ENCODE measurements at places on chromosomes 1 and 21.

DNA sequence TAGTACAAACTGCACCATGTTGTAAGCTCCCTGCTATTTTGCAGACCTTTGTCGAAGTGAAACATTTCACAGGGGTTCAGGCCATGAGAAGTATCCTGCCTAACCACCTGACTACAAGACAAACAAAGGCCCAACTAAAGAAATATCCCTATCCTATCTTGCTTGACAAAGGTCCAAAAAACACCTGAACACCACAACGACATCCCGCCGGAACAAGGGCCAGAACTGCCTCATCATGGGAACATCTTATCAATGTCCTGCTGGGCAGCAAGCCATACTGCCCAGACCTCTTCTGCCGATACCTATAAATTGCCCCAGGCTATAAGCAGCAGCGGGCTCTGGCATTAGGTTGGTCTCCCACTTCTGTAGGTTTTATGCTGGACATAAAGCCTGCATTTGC is 12.3 kb downstream of the MYSM1 start:
- H3K4me3 ChIP-seq, result no peak overlapping the region
- H3K36me3 ChIP-seq, result peaks cover 96% of the 10 kb centered on the region
- DNase-seq, result no peak
- no peaks in the 10 kb centered on the region for H3K4me1 ChIP-seq
- H3K27me3 ChIP-seq, result no peaks in the 10 kb centered on the region
- no peak overlapping the region for H3K27ac ChIP-seq

DNA sequence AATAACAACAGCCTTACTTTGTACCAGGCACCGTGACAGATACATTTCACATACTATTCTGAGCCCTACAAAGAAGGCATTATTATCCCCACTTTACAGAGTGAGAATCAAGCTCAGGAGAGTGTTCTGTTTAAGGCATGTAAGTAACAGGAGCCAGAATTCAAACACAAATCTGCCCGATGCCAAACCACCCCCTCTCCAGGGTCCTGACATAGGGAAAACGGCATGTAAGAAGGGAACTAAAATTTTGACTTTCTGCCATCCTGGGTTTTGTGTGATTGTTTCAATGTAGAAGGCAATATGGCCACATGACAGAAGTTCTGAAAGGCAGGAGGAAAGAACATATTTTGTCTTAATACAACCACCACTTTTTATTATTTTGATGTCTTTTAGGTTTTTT is 5.5 kb downstream of the FUCA1 start:
- DNase-seq, result no peak

GRCh38 chr1:166947398-166948043 is 27.8 kb downstream of the ILDR2 start:
- H3K36me3 ChIP-seq, result no peaks in the 10 kb centered on the region
- peak; percentile 65 for DNase-seq
- no peak overlapping the region for H3K4me3 ChIP-seq
- H3K27ac ChIP-seq, result no peak overlapping the region
- peaks cover 5% of the 10 kb centered on the region for H3K4me1 ChIP-seq

DNA sequence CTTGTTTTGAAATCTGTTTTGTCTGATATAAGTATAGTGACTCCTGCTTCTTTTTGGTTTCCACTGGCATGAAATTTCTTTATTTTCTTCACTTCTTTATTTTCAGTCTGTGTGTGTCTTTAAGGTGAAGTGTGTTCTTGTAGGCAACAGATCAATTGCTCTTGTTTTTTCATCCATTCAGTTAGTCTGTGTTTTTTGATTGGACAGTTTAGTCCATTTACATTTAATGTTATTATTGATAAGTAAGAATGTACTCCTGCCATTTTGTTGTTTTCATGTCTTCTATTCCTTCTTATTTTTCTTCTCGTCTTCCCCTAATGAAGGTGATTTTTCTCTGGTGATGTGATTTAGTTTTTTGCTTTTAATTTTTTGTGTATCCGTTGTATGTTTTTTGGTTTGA is 487.7 kb upstream of the PBX1 start:
- no peaks in the 10 kb centered on the region for H3K36me3 ChIP-seq
- no peak overlapping the region for H3K27ac ChIP-seq
- H3K27me3 ChIP-seq, result no peaks in the 10 kb centered on the region
- H3K4me3 ChIP-seq, result no peak overlapping the region

- H3K36me3 ChIP-seq, result no peaks in the 10 kb centered on the region
- H3K27me3 ChIP-seq, result no peaks in the 10 kb centered on the region
- H3K27ac ChIP-seq, result no peak overlapping the region
These were observed 22.4 kb downstream of the RPL5 start for GRCh38 chr1:92854101-92854785.

DNA sequence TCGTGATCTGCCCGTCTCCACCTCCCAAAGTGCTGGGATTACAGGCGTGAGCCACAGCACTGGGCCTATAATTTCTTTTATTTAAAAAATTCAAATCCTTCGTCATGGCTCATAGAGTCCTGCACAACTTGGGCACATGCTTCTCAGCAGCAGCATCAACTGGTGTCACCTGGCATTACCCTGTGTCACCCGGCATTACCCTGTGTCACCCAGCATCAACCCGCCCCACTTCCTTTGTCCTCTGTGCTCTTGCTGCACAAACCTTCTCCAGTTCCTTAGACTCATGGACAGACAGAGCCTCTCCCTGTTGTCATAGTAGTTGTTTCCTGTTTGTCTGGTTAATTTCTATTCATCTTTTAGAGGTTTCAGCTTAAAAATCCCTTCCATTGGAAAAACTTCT is 121.2 kb upstream of the SERBP1 start:
- H3K4me1 ChIP-seq, result no peaks in the 10 kb centered on the region
- H3K4me3 ChIP-seq, result no peak overlapping the region
- no peaks in the 10 kb centered on the region for H3K27me3 ChIP-seq
- H3K36me3 ChIP-seq, result no peaks in the 10 kb centered on the region
- H3K27ac ChIP-seq, result no peak overlapping the region

DNA sequence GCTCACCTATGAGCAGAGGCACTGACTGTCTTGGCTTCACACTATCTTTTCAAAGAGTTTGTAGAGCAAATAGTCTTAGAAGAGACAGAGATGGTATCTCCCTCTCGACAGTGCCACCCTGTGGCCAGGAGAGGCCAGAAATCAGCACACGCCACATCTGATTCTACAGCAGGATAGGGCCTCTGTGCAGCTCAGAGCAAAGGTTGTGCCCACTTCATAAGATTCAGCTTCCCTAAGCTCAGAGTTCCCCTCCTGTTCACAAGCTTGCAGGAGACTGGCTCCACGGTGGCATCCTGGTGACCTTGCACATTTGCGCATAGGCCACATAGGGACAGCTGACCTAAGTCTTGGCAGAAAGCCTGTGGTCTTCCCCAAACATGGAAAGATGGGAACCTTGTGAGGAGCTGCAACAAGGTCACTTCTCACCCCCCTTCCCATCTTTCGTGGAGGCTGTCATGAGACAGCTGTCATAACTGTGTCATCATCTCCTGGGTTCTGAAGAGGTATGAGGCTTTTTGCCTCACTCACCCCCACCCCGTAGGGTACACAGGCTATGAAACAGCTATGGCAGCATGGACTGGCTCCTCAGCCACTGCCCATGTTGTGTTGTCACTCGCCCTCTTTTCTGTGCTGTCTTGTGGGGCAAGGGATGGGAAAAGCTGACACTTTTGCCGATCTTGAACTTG is 3.0 kb downstream of the ITLN2 start:
- H3K4me3 ChIP-seq, result peak overlapping the region; percentile 29
- no peaks in the 10 kb centered on the region for H3K4me1 ChIP-seq
- peak; percentile 78 for DNase-seq
- H3K27ac ChIP-seq, result no peak overlapping the region
- no peaks in the 10 kb centered on the region for H3K36me3 ChIP-seq
- no peaks in the 10 kb centered on the region for H3K27me3 ChIP-seq

GRCh38 chr1:164337885-164338284 is 221.1 kb upstream of the PBX1 start:
- no peak for DNase-seq
- no peak overlapping the region for H3K27ac ChIP-seq
- H3K36me3 ChIP-seq, result no peaks in the 10 kb centered on the region
- H3K4me3 ChIP-seq, result no peak overlapping the region
- H3K27me3 ChIP-seq, result no peaks in the 10 kb centered on the region
- H3K4me1 ChIP-seq, result no peaks in the 10 kb centered on the region

DNA sequence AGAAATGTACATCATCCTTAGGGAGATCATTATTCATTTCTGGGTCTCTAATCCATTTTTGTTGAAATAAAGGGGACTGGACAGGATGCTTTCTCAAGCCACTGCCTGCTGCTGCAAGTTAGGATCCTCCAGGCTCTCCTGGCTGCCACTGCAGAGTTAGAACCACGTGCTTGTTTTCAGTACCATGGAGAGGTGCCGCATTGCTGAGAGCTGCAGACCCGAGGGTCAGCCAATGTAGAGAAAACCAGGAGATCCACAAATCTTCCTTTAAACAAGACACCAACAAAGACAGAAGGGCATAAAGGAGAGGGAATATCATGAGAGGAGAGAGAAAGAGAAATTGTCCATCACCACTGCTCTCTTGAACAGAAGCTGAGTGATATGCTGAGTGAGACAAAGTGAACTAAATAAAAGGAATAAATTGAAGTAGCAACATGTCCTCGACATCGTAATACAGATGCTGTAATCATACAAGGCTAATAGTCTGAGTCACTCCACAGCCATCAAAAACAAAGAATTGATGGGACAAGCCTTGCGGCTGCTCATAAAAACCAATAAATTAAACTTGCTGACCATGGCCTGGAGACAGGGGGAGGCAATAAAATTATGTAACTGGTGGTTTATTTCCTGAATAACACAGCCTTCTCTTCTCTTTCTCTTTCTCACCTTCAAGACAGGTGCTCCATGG is 255.7 kb downstream of the OMA1 start:
- H3K27ac ChIP-seq, result no peak overlapping the region
- no peaks in the 10 kb centered on the region for H3K4me1 ChIP-seq
- no peaks in the 10 kb centered on the region for H3K27me3 ChIP-seq
- H3K4me3 ChIP-seq, result no peak overlapping the region

GRCh38 chr1:91406773-91407389 is 2.2 kb upstream of the HFM1 start:
- no peaks in the 10 kb centered on the region for H3K36me3 ChIP-seq
- H3K4me1 ChIP-seq, result peaks cover 6% of the 10 kb centered on the region
- no peak overlapping the region for H3K4me3 ChIP-seq

- H3K4me1 ChIP-seq, result peaks cover 16% of the 10 kb centered on the region
- peak; percentile 94 for DNase-seq
- H3K27me3 ChIP-seq, result no peaks in the 10 kb centered on the region
- peak within 1 kb of the TSS; percentile 89 for H3K27ac ChIP-seq
- H3K4me3 ChIP-seq, result peak within 1 kb of the TSS; percentile 98
- H3K36me3 ChIP-seq, result peaks cover 13% of the 10 kb centered on the region
These were observed at the start of gene ZNF691 for GRCh38 chr1:42846257-42847110. TSS of gene ZNF691 (plus strand) at chr1:42846613. CDS start at chr1:42849659, 3,046 bp downstream.

- H3K36me3 ChIP-seq, result no peaks in the 10 kb centered on the region
- H3K27ac ChIP-seq, result no peak overlapping the region
- no peaks in the 10 kb centered on the region for H3K4me1 ChIP-seq
- H3K27me3 ChIP-seq, result no peaks in the 10 kb centered on the region
- no peak overlapping the region for H3K4me3 ChIP-seq
- no peak for DNase-seq
These were observed 41.0 kb upstream of the PTPRC start for GRCh38 chr1:198597690-198598430.

DNA sequence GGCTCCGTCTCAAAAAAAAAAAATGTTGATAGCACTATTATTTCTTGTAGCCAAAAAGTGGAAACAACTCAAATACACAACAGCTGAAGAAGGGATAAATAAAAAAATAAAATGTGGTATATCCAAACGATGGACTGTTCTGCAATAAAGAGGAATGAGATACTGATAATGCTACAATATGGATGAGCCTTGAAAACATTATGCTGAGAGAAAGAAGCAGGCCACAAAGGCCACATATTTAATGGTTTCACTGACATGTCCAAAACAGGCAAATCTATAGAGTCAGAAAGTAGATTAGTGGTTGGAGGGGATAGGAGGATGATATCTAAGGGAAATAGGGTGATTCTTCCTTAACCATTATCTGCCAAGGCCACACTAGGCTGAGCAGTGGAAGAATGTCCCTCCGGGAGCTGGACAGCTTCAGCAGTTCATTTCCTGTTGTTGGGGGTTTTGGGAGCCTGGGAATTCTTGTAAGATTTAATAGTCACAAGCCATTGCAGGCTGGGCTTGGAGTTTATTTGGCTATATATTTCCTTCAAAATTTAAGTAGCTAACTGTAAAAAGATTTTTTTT is 53.5 kb downstream of the ST3GAL3 start:
- no peaks in the 10 kb centered on the region for H3K27me3 ChIP-seq
- H3K36me3 ChIP-seq, result no peaks in the 10 kb centered on the region
- H3K27ac ChIP-seq, result no peak overlapping the region
- no peak for DNase-seq
- H3K4me3 ChIP-seq, result no peak overlapping the region

- H3K4me1 ChIP-seq, result no peaks in the 10 kb centered on the region
- DNase-seq, result no peak
- no peaks in the 10 kb centered on the region for H3K36me3 ChIP-seq
- no peak overlapping the region for H3K4me3 ChIP-seq
These were observed 30.8 kb upstream of the TSNAX start for GRCh38 chr1:231497629-231498152.

GRCh38 chr1:225508538-225509375 is 80.9 kb upstream of the LBR start:
- peak overlapping the region; percentile 1 for H3K27ac ChIP-seq
- no peak for DNase-seq
- H3K4me3 ChIP-seq, result no peak overlapping the region
- no peaks in the 10 kb centered on the region for H3K27me3 ChIP-seq

- H3K36me3 ChIP-seq, result no peaks in the 10 kb centered on the region
- DNase-seq, result no peak
- H3K27me3 ChIP-seq, result peaks cover 6% of the 10 kb centered on the region
- peaks cover 10% of the 10 kb centered on the region for H3K4me1 ChIP-seq
- no peak overlapping the region for H3K27ac ChIP-seq
These were observed 63.8 kb downstream of the FBXO2 start for GRCh38 chr1:11590395-11590794.

GRCh38 chr1:172112576-172112975 is 271.3 kb downstream of the DNM3 start:
- H3K36me3 ChIP-seq, result no peaks in the 10 kb centered on the region
- no peaks in the 10 kb centered on the region for H3K4me1 ChIP-seq
- no peak for DNase-seq

- H3K27ac ChIP-seq, result no peak overlapping the region
- no peaks in the 10 kb centered on the region for H3K27me3 ChIP-seq
- DNase-seq, result no peak
- no peak overlapping the region for H3K4me3 ChIP-seq
- no peaks in the 10 kb centered on the region for H3K4me1 ChIP-seq
These were observed 633.1 kb downstream of the MATN1 start for GRCh38 chr1:30090162-30090820.

- no peaks in the 10 kb centered on the region for H3K27me3 ChIP-seq
- peak overlapping the region; percentile 45 for H3K4me3 ChIP-seq
- peaks cover 9% of the 10 kb centered on the region for H3K4me1 ChIP-seq
- DNase-seq, result peak; percentile 75
These were observed 35.1 kb downstream of the PTPRF start for GRCh38 chr1:43565600-43566360.
